ENCODE measurements at places on chromosomes 1 and 21. TPM values are rescaled to one million over a fixed set of nuclear protein-coding genes. Genes with fewer than 3 reads are reported as not detected.

DNA sequence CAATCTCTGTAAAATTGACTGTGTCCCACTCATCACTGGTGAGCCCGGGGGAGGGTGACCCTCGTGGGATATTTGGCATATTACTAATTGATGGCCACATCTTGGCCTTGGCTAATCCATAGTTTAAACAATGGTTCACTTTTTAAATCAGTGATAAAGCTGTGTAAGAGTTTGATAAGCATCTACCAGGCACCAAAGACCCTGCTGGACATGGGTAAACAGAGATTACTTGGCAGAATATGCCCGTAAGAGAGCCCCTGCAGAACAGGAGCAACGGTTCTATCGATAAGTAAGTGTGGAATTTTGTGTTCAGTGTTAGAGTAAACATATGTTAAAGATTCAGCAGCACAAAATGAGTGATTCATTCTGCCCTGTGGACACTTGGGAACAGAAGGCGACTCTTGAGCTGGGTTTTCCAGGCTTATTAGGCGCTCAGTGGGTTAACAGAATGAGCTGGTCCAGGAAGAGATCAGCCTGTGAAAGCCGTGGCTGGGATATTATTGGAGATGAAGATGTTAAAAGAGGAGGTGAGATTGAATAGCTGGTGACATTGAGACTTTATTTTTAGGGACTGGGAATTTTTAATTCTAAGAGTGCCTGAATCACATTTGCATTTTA, 55.9 kb downstream of the CNST start:
- DNase-seq = no peak

- DNase-seq = no peak
Measured at GRCh38 chr1:156765666-156766065, 1.7 kb upstream of the PRCC start.

DNA sequence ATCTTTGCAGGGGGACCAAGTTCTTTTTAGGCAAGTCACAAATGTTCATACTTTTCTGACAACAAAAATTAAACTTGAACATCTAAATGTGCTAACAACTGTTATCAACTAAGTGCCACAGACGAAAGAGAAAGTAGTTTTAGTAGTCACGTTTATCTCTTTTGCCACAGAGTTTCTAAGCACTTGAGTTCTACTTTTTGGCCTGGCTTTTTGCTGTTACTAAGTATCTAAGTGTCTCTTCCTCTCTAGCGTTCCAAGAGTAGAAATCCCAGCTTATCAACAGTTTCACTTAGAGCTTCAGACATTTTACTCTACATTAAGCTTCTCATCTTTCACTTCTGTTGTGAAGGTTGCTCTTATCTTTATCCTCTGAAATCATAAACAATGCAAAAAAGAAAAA, 34.2 kb downstream of the GATAD2B start:
- DNase-seq = peak; percentile 21

DNA sequence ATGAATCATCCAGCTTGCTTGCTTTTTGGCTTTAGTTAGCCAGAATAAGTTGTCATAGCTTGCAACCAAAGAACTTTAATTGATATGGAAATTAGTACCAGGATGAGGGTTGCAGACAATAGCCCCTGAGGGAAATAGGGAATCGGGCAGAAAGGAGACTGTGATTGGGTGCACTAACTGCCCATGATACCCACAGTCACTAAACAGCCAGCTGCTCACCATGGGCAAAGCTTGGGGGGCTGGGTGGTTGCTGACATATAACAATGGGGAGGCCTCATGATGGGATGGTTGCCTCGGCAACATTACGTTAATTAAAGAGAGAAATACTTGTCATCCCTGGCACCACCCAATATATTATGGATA, 17.8 kb upstream of the PLA2G2E start:
- no peak for DNase-seq

DNA sequence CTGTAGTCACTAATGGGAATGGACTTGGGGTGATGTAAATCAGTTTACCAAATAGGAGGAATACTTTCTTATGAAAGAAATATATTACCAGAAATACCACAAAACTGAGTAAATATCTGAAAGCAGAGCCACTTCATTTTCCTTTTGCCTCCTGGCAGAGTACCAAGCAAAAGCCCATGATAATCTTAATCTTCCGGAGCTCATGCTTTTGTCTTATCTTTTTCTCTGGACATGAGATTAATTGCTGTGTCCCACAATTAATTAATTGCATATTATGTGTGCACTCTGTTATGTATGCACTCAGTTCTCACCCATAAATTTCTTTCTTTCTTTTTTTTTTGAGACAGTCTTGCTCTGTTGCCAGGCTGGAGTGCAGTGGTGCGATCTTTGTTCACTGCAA, 94.1 kb upstream of the PDE4B start:
- no peak for DNase-seq

DNA sequence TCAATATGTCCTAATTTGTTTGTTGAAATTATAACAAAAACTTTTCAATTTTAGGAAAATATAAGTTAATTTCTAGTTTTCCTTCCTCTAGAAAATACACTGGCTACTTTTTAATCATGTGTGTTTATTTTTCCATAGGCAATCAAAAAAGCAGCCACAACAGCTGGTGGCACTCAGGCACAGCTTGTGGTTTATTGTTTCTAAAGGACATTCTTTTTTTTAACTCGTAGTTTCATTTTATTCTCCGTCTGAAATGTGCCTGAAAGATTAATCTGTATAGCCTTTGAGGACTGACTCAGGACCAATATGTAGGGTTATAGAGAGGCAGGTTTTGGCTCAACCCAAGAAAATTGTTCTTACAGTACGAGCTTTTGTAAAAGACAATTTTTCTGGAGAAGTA, 20.7 kb upstream of the STX12 start:
- DNase-seq = no peak

DNA sequence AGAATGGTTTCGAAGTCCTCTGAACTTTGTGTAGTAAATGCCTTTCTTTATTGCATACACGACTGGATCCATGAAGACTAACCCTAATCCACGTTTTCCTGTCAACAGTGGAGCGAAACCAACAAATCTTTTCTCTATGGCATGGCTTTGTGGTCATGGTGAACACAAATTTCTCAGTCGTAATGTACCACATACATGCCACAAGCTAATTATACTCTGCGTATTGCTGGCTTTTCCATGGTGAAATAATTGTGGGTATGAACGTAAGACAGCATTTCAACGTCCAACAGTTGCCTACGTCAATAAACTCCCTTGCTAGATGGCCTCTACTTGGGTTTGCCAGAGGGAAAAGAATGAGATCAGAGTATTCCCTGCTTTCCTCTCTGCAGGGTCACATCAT, 27.5 kb downstream of the INTS7 start:
- no peak for DNase-seq

GRCh38 chr1:223845037-223845809, 524 bp downstream of the TP53BP2 start:
- peak; percentile 81 for DNase-seq

GRCh38 chr1:31413405-31414001, 490 bp downstream of the SERINC2 start:
- DNase-seq = peak; percentile 87

DNA sequence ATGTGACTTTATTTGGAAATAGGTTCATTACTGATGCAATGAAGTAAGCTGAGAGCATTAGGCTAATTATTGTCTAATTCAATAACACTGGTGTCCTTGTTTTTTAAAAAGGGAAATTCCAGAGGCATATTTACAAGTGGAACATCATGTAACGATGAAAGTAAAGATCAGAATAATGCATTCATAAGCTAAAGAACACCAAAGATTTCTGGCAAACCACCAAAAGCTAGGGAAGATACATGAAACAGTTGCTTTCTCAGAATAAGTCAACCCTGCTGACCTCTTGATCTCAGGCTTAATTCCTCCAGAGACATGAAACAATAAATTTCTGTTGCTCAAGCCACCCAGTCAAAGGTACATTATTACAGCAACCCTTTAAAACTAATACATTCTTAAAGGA, 20.3 kb upstream of the IFI16 start:
- DNase-seq = no peak

DNA sequence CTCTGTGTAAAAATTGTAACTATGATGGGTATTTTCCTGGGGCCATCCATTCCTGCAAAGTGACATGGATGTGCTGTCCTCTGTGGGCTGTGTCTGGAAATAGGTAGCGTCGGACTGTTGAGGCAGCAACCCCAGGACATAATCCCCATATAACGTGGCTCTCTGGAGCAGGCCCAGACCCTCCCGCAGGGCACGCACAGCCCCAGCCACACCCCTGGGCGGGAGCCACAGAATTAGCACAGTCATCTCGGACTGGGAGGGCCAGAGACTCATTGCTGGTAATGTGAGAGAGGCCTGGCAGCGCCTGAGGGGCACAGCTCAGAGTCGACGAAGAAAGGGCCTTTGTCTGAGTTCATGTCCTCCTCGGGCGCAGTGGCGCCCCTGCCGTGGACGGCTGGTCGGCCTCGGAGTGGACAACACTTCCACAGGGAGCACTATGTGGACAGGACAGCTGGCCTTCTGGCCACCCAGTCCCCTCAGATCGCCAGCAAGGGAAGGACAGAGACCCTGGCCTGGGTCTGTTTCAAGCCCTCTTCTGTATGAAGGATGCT, 20.1 kb downstream of the SIM2 start:
- no peak for DNase-seq

DNA sequence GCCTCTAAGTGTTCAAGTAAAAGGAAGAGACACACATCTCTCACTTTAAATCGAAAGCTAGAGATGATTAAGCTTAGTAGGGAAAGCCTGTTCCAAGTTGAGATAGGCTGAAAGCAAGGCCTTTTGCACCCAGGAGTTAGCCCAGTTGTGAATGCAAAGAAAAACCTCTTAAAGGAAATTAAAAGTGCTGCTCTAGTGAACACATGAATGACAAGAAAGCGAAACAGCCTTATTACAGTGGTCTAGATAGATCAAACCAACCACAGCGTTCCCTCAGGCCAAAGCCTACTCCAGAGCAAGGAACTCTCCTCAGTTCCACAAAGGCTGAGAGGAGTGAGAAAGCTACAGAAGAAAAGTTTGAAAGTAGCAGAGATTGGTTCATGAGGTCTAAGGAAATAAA, 14.9 kb downstream of the TCP10L start:
- DNase-seq = no peak

- DNase-seq = no peak
Measured at GRCh38 chr1:48223366-48224240, 1.1 kb downstream of the SLC5A9 start.

GRCh38 chr1:65568285-65568684, 147.8 kb downstream of the LEPR start:
- DNase-seq = no peak

DNA sequence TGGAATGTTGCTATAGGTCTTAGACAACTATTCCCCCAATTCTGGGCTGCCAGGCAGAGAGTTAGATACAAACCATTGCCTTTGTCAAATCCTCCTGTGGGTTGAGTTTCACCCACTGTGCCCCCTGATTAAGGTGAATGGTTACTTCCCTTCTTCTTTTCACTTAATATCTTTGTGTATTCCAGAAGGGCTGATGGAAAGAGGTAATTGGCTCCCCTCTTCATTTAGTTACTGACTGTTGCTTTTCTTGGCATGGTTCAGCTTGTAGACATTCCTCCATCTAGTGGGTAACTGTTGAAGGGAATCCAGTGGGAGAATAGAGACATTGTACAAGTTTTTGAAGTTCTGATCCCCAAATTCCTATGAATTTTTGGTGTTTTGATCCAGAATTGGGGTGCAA, 43.8 kb upstream of the MACF1 start:
- DNase-seq = no peak

DNA sequence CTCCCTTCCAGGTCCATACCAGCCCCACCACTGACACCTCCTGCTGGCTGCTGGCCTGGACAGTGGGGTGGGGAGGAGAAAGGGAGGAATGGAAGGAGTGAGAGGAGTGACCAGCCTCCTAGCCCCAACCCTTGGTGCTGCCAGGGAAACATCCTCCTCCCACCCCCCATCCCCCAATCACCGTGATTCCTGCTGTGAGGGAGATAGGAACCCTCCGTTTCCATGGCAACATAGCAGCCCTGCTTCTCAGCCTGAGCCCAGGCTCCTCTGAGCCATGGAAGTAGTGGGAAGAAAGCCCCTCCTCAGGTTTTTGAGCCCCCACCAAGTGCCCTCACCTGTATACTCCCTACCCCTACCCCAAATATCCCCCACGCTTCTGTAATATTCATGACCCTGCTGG, 44.4 kb upstream of the SCMH1 start:
- no peak for DNase-seq

DNA sequence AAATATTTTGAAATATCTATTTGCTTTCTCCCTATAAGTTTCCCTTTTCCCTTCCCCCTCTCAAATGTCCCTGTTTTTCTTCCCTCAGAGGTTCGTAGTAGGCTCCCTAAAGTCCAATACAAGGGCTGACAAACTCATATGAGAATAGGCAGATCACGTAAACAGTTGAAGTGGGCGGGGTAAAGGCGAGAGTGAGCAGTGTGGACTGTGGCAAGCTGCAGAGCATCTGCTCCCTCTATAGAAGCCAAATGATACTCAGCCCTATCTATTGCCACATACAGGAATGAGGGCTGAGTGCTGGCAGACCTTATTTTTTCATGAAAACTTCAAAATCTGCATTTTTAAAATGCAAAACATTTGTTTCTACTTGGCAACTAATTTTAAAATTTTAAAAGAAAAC, 26.3 kb downstream of the PRDX6 start:
- DNase-seq = no peak

DNA sequence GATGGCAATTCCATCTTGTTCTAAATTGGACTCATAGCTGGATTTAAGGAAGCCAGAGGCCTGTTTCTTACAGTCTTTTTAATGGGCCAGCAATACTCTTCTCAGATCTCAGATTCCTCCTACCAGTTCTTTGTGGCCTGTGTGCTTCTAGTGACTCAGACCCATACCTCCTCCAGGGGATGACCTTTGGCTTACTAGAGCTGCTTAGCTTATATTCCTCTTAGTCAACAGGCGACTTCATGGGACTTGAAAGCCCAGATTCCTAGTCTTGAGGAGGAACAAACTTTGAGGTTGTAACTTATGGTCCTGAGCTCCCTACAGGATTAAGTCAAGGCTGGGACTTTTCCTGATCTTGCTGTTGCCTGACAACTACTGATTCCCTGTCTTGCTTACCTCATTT, 12.4 kb upstream of the PAPPA2 start:
- no peak for DNase-seq

DNA sequence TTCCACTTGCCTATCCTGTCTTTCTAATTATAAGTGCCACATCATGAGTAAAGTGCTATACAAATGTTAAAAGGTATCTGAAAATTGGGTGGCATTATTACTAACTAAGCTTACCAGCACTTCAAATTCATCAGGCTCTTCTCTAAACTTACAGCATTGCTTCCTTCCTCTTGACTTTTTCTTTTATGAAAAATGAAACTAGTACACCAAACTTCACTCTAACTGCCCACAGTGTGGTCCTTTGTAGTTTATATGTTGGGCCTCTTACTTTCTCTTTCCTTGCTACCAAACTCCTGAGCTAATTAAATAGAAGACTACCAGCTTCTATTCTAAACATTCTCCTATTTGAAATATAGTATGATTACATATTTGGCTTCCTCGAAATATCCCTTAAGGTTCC, 81.8 kb downstream of the NOTCH2 start:
- no peak for DNase-seq

The NR0B2 gene
- total RNA-seq = 1.2 TPM

The CFAP298 gene
- 34.7 TPM for total RNA-seq

The CELA2B gene
- not detected for total RNA-seq

The ZNF593OS gene
- not detected for total RNA-seq

The DNM3 gene
- 6.8 TPM for total RNA-seq

The VSIG8 gene
- total RNA-seq = not detected

The CD48 gene
- 9.9 TPM for total RNA-seq

The BACE2 gene
- total RNA-seq = 41.5 TPM

The SPRR1A gene
- not detected for total RNA-seq

All from left lung (tissue), 14 donors.